ENCODE measurements at places on chromosomes 6 and 20.

- no peak for DNase-seq
Observed at GRCh38 chr6:41162687-41163418, at the start of gene TREM2. TREM2 (minus strand) TSS chr6:41163116; CDS start chr6:41163082, 34 bp downstream.

GRCh38 chr20:9180481-9181257 is 111.8 kb downstream of the PLCB4 start:
- DNase-seq = no peak

DNA sequence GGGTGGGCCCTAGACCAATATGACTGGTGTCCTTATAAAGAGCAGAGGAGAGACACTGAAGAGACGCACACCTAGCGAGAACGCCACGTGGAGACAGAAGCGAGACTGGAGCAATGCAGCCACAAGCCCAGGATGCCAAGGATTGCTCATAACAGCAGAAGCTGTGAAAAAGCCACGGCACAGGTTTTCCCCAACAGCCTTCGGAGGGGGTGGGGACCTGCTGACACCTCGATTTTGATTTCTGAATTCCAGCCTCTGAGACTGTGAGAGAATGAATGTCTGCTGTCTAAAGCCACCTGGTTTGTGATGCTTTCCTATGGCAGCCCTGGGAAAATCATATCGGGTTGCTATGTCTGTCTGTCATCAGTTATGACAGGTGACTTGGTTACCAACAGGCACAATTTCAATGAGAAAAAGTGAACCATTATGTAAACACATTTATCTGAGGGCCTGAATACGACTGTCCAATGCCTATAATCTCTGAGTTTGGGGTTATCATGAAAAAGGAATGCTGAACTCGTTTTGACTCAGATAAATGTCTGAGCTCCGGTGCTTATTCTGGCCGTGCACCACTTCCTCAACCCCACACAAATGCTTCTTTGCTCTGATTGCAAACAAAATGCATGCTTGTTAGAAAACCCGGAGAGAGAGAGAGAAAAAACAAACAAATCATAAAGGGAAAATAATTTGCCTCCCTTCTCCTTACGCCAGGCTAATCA is 769.7 kb downstream of the PTPRT start:
- DNase-seq = no peak

DNA sequence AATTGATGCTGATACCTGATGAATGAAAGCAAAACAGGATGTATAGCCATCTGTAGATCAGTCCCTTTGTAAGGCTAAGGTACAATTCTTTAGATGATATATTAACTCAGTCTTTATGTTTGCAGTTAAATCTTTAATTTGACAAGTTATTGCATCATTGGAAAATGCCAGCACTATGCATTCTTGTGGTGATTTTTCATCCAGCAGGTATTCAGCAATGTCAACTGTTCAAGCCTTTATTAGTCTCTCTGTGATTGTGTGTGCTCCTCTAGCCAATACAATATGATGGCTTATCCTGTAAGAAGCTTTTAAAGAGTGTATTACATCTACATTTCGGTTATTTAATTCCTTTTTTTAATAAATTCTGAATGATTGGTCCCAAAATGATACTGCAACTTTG is 34.3 kb downstream of the HLA-DMB start:
- DNase-seq = no peak

GRCh38 chr20:5401277-5401875 is 84.6 kb upstream of the PROKR2 start:
- DNase-seq = no peak

DNA sequence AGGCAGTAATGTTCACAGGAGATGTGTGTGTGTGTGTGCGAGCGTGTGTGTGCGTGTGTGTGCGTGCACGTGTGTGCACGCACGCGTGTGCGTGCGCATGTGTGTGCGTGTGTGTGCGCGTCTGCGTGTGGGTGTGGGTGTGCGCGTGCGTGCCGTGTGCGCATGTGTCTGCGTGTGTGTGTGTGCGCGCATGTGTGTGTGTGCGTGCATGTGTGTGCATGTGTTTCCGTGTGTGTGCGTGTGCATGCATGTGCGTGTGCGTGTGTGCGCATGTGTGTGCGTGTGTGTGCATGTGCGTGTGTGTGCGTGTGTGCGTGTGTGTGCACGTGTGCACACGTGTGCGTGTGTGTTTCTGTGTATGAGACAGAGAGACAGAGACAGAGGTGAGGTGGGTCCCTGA is 136.0 kb upstream of the CST7 start:
- no peak for DNase-seq
